Endothelial cell (in vitro differentiated cells): ENCODE measurements at places on chromosomes 12 and 14. TPM values are rescaled to one million over a fixed set of nuclear protein-coding genes. Genes with fewer than 3 reads are reported as not detected.

The KCNH5 gene
- total RNA-seq: 0.13 TPM

The GLT1D1 gene
- total RNA-seq: 0.44 TPM

The RACGAP1 gene
- 19.5 TPM for total RNA-seq

The KERA gene
- total RNA-seq: not detected

The KRT72 gene
- 0.28 TPM for total RNA-seq

The ETFBKMT gene
- 3.6 TPM for total RNA-seq

GRCh38 chr12:132585177-132585576 is 25.2 kb downstream of the LRCOL1 start:
- DNase-seq: no peak

- DNase-seq: no peak
These were observed 71.8 kb downstream of the HSD17B6 start for GRCh38 chr12:56834886-56835285.

DNA sequence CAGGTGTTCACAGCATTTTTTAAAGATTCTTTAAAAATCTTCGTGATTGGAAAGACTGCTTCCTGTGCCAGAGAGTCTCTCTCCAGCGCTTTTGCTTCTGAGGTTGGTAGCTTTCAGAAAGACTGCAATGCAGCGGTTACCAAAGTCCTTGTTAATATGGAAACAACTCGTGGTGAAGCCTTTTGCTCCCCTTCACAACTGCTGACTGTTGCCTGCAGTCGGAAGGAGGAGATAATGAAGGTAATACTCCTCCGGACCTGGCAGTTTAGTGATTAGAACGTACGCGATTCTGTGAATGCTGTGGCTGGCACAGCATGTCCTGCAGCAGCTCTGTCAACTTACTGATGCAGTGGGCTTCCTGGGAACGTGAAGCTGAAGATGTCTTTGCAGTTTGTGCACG is 50.9 kb downstream of the TRAF3 start:
- DNase-seq: no peak

GRCh38 chr12:104865080-104865479 is 93.0 kb downstream of the SLC41A2 start:
- DNase-seq: no peak

DNA sequence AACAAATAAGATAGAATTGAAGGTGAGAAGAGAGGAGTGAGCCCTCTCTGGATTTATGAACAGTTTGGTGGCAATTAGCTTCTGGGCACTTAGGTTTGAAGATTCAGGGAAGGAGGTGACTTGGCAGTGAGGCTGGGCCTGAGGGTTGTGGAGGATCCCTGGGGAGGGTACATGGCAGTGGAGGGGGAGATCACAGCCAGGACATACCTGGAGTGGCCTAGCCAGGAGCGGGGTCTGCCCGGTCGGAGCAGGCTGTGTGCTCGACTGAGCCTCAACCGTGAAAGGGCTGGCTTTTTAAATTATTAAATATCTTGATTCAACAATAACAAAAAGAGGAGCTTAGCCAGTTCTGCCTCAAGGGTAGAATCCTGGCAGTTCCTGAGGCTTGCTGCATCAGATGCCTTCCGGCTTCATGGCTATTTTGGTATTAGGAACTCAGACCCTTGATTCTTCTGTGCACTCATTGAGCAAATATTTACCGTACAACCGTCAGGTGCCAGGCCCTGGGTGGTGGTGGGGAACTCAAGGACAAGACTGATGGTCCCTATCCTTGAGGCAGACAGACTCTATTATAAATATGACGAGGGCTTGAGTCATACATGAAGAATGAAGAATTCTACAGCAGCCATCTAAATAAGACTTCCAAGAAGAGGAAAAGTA is 73.4 kb downstream of the SPTB start:
- DNase-seq: no peak
